NCI-H526 treated with DMSO at 0.1 percent for 48 hours (cell line): ENCODE measurements at places on chromosomes 12 and 14.
A peak's percentile ranks its signal among the peaks of the same experiment; 100 is the strongest.

DNA sequence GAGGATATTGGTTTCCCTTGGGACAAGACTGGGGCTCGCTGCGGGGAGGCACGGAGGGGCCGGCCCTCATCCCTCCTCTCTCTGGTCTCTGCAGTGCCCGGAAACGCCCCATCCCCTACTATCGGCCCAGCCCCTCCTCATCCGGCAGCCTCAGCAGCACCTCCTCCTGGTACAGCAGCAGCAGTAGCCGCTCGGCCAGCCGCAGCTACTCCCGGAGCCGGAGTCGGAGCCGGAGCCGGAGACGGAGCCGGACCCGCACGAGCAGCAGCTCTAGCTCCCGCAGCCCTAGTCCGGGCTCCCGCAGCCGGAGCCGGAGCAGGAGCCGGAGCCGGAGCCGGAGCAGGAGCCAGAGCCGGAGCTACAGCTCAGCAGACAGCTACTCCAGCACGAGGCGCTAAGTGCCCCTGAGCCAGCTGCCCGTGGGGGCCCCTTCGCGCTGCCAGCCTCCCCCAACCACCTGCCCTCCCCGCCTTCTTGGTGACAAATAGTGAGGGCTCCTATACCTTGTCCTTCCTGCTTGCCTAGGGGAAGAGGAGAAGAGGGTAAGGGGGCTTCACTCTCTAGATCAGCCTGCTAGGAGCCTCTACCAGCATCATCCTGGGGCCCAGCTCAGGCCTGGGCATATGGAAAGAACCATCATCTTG is 22.2 kb upstream of the HSPB8 start:
- DNase-seq, result no peak

DNA sequence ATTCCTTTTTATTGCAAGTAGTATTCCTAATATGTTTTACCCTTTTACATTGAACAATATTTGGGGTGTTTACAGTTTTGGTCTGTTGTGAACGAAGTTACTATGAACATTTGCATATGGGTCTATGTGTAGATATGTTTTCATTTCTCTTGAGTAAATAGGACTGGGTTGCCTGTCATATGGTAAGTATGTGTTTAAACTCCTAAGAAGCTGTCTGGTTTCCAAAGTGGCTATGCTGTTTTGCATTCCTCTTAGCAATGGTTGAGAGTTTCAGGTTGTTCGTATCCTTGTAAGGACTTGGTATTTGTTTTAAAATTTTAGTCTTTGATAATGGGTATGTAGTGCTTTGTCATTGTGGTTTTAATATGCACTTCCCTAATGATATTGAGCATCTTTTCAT is 6.3 kb downstream of the METAP2 start:
- DNase-seq, result no peak

DNA sequence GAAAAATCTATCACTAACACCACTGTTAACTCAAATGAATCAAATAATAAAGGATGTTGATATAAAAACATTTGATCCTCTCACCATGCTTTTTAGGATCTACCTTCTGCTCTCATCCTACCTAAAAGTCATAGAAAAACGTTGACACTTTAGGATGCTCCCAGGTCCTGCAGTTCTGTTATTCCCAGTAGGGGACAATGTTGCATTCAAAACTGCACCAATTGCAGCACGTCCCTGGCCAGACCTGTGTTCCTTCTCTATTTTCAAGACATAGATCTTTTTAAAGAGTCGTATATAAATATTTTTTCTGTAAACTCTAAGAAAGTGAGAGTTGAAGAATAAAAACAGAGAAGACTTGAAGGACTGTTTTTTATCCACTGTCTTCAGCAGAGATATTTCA is 8.8 kb downstream of the AICDA start:
- DNase-seq, result no peak

- peak; percentile 28 for DNase-seq
These were observed 392 bp downstream of the SLC15A4 start for GRCh38 chr12:128823216-128823915.
